Fibroblast of villous mesenchyme (primary cell): ENCODE measurements at places on chromosomes 6 and 20.
A peak's percentile ranks its signal among the peaks of the same experiment; 100 is the strongest.

DNA sequence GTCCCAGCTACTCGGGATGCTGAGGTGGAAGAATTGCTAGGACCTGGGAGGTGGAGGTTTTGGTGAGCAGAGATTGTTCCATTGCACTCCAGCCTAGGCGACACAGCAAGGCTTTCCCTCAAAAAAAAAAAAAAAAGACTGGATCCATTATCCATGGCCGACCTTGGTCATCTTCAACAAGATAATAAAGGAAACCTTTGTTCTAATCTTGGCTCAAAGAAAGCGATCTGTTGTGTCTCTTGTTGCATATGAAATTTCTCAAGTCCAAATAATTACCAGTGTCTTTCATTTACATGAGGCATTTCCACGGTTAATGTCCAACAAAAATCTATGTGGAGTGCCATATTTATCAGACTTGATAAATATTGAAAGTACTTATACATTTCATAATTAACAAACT, 23.7 kb upstream of the KIF16B start:
- no peak for DNase-seq

DNA sequence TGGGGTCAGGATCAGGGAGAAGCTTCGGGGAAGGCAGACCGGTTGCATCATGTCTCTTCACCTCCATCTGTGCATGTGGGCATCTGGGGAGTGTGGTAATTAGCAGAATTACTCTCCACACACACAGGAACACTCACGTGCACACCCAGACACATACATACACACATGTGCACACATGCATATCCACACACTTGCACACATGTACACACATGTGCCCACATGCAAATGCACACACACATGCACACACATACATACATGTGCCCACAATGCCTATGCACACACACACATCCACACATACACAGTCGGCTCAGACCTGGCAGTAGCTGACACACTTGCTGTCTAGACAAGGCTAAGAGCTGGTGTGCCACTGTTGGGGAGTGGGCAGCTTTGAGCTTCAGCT, 212.3 kb upstream of the PMEPA1 start:
- DNase-seq = no peak

- no peak for DNase-seq
Observed at GRCh38 chr6:43061861-43062260, 2.4 kb downstream of the KLC4 start.

DNA sequence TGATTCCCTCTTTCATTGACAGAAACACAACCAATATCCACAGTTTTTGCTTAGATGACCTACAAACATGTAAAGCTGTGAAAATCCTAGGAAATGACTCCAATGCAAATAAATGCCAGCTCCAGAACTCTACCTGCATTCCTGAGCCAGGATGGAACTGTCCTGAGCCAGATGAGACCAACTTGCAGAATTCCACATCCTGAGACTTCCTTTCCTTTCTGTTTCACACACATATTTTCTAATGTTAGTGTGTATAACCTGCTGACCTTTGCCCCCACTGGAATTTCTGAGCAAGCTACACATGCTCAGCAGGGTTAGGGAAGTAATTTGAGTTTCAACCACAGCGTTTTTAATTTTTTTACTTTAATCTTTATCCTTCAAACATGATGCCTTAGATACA, 69.6 kb upstream of the ADGRF1 start:
- DNase-seq = peak; percentile 69

DNA sequence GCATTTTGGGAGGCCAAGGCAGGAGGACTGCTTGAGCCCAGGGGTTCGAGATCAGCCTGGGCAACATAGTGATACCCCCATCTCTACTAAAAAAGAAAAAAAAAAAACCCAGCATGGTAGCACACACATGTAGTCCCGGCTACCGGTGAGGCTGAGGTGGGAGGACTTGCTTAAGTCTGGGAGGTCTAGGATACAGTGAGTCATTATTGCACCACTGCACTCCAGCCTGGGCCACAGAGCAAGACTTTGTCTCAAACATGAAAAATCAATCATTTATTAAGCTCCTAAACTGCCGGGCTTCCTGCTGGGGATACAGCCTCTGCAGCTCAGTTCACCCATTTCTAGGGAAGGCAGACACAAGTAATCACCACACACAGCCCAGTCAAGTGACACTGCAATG, 7.3 kb upstream of the USP45 start:
- peak; percentile 75 for DNase-seq

DNA sequence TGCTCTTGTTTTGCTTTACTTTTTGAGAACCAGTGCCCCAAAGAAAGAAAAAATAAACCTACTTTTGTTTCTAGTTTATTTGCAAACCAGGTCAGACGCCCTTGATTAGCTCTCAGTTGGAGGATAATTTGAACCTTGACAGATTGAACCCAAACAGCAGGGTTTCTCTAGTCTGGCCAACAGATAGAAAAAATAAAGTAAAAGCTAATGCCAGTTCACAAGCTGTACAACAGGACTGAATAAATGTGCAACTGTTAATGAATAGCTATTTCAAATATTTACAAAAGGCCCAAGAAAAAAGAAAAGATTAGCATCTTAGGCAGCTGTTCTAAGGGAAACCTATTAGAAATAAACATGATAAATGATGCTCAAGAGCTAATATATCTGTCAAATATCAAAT, 331.8 kb downstream of the CDKAL1 start:
- no peak for DNase-seq

- no peak for DNase-seq
Observed at GRCh38 chr20:54320148-54320607, 112.3 kb downstream of the PFDN4 start.

DNA sequence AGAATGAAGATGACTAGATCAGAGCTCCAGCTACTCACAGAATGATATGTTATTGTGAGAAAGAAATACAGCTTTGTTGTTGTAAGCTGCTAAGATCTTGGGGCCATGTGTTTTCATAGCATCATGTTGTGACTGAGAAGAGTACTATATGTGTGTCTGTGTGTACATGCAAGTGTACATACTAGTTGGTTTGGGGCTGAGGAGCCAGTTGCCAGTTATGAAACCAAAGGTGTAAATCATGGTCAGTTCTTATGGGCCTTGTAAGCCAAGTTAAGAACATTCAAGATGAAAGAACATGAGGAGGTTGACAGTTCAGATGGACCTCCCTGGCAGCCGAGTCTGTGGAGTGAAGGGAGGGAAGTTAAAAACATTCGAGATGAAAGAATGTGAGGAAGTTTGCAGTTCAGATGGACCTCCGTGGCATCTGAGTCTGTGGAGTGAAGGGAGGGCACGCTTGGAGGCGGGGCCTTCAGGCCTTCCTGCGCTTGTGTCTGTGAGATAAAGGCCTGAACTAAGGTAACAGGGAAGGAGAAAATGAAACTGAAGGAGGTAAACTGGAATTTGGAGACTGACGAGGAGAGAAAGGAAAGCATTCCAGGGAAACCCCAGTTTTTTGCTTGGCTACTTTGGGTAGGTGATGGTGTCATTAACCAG, 13.9 kb downstream of the AFDN start:
- DNase-seq = no peak

DNA sequence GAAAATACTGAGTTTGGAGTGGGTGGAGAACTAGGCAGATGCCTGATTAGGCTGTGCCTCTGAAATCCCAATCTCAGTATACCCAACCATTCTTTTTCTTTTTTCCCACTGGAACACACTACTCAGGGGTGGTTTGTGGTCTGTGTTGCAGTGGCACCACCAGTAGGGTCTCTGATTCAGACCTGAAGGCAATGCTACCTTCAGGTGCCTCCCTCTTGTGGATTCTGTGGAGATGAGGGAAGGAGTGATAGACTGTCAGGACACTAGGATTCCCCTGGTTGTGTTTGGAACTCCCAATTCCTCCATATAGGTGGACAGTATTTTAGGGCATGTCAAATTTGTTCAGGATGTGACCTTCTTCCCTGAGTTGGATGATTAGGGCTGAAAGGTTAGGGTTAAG, 47.4 kb upstream of the SYNCRIP start:
- no peak for DNase-seq

DNA sequence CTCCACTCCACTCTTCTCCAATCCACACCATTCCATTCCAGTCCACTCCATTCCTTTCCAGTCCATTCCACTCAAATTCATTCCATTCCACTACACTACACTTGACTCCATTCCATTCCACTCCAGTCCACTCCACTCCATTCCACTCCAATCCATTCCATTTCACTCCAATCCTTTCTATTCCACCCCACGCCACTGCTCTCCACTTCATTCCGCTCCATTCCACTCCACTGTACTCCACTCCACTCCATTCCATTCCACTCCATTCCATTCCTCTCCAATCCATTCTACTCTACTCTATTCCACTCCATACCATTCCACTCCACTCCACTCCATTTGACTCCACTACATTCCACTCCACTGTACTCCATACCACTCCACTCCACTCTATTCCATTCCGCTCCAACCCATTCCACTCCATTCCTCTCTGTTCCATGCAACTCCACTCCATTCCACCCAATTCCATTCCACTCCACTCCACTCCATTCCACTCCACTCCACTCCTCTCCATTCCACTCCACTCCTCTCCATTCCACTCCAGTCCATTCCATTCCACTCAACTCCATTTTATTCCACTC, 23.4 kb upstream of the DEFB125 start:
- DNase-seq = no peak

DNA sequence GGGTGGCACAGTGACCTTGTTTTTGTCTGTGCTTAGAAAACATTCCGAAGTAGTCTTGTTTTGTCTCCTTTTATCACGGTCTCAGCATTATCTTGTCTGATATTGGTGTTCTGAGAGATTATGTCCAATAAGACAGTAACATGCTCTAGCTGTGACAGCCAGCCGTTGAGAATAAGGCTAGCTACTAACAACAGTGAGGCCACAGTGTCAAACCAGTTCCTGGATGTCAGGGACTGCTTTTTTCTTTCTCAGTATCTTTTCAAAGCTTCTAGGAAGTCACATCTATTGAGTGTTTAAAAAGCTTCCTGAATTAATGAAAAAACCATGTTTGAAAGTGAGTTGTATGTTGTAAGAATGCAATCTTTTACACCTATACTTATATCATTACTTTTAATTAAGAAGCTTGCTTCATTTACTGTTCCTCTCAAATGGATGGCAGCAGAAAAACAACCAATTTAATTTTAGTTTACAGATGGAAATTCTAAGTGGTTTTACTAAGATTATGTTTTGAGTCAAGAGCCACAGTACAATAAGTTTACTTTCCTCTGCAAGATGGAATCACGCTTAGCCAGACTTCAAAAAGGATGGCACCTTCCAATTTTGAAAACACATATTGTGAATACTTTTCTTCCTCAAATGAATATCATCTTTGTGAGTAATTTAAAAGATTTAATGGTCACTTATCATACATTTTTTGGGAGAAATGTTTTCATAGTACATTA, 53.1 kb downstream of the MAP3K7 start:
- DNase-seq = no peak

GRCh38 chr6:81694855-81695254, 57.6 kb downstream of the TENT5A start:
- DNase-seq = no peak

- DNase-seq = no peak
Observed at GRCh38 chr20:13059398-13060136, 50.8 kb downstream of the SPTLC3 start.

DNA sequence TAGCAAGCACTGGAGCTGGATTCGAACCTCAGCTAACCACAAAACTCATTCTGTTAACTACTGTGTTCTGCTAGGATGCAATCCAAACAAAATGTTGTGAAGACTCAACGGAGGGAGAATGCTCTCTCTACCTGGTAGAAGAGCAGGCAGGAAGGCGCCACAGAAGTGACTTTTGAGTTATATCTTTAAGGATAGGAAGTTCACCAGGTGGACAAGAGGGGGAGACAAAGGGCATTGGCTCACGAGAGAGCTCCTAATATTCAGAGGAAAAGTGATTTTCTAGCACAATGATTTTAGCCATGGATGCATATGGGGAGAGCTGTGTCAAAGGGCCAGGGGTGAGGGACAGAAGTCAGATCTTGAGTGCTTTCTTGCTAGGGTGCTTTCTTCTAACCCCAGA, 108.4 kb upstream of the MAFB start:
- DNase-seq = peak; percentile 24

DNA sequence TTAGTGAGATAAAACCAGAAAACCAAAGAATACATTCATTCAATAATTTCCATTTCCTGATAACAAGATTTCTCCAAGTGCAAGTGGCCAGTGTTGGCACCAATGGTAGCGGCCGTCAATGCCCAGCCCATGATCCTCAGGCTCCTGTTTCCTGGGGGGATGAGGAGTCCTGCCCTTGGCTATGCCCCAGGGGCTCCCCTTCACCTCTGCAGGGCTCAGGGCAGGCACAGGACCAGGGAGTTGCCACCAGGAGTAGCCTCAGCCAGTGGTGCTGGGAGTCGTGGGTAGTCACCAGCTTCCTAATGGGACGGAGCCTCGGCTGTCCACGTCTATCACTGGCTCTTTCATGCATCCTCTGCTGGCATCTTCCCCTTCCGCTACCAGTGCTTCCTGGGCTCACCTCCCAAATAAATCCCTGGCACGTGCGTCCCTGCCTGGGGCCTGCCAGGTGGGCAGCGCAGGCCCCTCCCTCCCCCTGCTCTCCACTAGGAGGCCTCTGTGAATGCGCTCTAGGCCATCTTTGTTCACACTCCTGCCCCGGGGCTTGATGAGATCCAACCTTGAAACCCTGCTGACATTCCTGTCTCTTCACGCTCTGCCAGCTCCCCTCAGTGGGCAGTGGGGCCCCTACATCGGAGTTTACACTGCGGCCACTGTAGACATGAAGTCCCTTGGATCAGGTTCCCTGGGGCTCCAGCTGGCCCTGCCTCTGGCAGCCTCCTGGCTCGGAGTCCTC, 215.7 kb downstream of the SYNDIG1 start:
- no peak for DNase-seq

DNA sequence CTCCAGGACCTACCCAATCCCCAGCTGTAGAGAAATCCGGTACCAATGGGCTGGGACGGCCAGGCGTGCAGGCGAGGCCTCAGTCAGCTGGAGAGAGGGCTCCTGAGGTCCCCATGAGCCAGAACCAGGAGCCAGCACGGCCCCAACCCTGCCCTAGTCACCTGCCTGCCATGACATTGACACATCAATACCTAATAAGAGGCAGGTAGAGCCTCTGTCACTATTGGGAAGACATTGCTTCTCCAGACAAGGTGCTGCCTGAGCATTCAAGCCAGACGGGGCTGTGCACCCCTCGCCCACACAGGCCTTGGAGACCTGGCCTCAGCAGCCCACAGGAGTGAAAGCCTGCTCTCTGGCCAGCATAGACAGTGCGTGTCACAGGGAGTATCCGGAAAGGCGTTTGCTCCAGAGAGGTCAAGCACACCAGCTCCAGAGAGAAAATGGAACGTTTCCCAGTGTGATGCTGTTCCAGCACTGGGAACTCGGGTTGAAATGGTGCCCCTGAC, 3.5 kb downstream of the DLL1 start:
- no peak for DNase-seq

GRCh38 chr20:62964700-62965099, 12.2 kb downstream of the SLC17A9 start:
- DNase-seq = no peak
